ENCODE measurements at places on chromosomes 6 and 20. TPM values are rescaled to one million over a fixed set of nuclear protein-coding genes. Genes with fewer than 3 reads are reported as not detected.

DNA sequence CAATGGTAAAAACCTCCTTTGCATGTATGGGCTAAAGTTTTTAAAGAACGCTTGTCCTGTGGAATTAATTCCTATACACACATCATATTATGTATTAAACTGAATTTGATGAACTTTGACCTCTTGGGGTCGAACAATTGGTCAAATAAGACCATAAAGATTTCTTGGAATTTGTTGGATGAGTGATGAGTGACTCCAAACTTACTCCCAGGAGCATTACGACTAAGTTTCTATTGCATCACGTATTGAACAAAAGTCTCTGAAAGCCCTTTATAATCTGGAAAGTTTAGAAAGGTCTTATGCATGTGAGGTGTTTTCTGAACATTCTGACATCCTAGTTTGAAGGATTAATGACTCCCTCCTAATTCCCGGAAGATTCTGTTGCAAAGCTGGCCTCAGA lies 126.9 kb upstream of the BMP5 start:
- no peaks in the 10 kb centered on the region for H3K4me1 ChIP-seq
- no peak overlapping the region for H3K4me3 ChIP-seq

GRCh38 chr20:41456351-41456750 lies 89.7 kb upstream of the EMILIN3 start:
- peaks cover 53% of the 10 kb centered on the region for H3K36me3 ChIP-seq
- DNase-seq: no peak
- H3K27ac ChIP-seq: no peak overlapping the region
- H3K4me3 ChIP-seq: no peak overlapping the region

DNA sequence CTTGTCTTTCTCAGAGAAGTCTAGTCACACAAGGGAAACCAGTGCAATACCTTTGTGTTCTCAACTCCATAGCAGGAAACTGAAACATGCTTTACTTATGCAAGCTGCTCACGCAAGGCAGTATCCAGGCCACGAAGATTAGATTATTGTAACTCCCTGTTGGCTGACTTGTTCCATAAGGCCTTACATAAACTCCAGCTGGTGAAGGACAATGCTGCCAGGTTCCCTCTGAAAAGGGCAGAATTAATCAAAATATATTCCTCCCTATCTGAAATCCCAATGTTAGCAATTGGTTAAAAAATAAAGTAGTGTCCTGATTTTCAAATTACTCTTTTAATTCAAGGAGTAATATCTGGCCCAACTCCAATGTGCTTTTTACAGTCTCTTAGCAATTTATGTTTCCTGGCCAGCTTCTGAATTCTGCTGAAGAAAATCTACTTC lies 966.6 kb downstream of the HACE1 start:
- no peaks in the 10 kb centered on the region for H3K4me1 ChIP-seq
- no peaks in the 10 kb centered on the region for H3K27me3 ChIP-seq
- H3K36me3 ChIP-seq: no peaks in the 10 kb centered on the region
- no peak for DNase-seq
- no peak overlapping the region for H3K4me3 ChIP-seq
- H3K27ac ChIP-seq: no peak overlapping the region

- no peaks in the 10 kb centered on the region for H3K36me3 ChIP-seq
- H3K27ac ChIP-seq: peak overlapping the region; percentile 96
- no peaks in the 10 kb centered on the region for H3K27me3 ChIP-seq
- H3K4me3 ChIP-seq: no peak overlapping the region
These were observed 157.4 kb upstream of the TNFAIP3 start for GRCh38 chr6:137709424-137710236.

- H3K4me1 ChIP-seq: no peaks in the 10 kb centered on the region
- H3K27ac ChIP-seq: no peak overlapping the region
- no peaks in the 10 kb centered on the region for H3K36me3 ChIP-seq
These were observed 61.1 kb upstream of the SNAP25 start for GRCh38 chr20:10157549-10157948.

DNA sequence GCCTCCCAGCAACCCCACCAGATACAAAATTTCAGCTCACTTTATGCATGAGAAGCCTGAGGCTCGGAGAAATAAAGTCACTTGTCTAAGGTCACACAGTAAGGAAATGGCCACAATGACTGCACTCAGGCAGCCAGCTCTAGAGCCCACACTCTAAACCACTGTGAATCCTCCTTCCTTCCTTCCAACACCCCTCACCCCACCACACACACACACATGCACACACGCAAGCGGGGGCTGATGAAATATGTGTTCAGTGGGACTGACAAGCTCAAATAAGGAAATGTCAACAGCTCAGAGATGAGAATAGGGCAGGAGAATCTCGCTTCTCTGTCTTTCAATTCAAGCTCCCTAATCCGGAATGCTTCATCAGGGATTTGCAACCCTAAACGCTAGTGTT lies 6.0 kb upstream of the BPIFA1 start:
- H3K36me3 ChIP-seq: peaks cover 8% of the 10 kb centered on the region
- DNase-seq: no peak
- H3K4me3 ChIP-seq: no peak overlapping the region
- H3K4me1 ChIP-seq: no peaks in the 10 kb centered on the region
- no peak overlapping the region for H3K27ac ChIP-seq

GRCh38 chr6:90062667-90063066 lies 168.4 kb downstream of the GJA10 start:
- no peak overlapping the region for H3K27ac ChIP-seq
- H3K36me3 ChIP-seq: peaks cover 29% of the 10 kb centered on the region
- H3K4me1 ChIP-seq: peaks cover 34% of the 10 kb centered on the region
- DNase-seq: no peak
- H3K27me3 ChIP-seq: no peaks in the 10 kb centered on the region
- H3K4me3 ChIP-seq: no peak overlapping the region

DNA sequence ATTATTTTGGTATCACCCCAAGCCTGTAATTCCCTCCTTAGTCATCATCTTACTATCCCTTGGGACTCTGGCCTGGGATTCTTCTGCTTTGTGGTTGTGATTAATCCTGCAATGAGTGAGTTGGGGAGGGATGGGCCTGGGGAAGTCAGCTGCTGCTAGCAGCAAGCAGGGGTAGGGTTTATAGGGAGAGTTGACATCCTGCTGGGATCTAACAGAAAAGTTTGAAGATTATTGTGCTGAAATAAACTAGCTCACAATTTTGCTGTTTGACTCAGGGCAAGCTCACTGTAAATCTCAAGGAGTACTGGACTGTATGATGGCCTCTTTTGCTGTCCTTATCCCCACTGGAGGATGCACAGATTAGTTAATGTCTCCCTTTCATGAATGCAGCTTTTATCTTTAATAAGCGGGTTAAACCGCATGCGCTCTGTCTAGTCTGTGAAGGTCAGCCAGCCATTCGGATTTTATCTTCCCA lies 83.4 kb downstream of the JARID2 start:
- H3K4me3 ChIP-seq: peak overlapping the region; percentile 73
- no peaks in the 10 kb centered on the region for H3K27me3 ChIP-seq
- peak overlapping the region; percentile 81 for H3K27ac ChIP-seq
- no peaks in the 10 kb centered on the region for H3K36me3 ChIP-seq
- no peak for DNase-seq

- no peaks in the 10 kb centered on the region for H3K27me3 ChIP-seq
- H3K4me3 ChIP-seq: no peak overlapping the region
- no peaks in the 10 kb centered on the region for H3K36me3 ChIP-seq
- no peak overlapping the region for H3K27ac ChIP-seq
- DNase-seq: no peak
- no peaks in the 10 kb centered on the region for H3K4me1 ChIP-seq
These were observed 852.3 kb downstream of the QKI start for GRCh38 chr6:164266851-164267250.

- H3K27ac ChIP-seq: no peak overlapping the region
- no peaks in the 10 kb centered on the region for H3K36me3 ChIP-seq
- no peaks in the 10 kb centered on the region for H3K27me3 ChIP-seq
These were observed 23.9 kb upstream of the MICB start for GRCh38 chr6:31473780-31474761.

- H3K4me1 ChIP-seq: peaks cover 8% of the 10 kb centered on the region
- no peaks in the 10 kb centered on the region for H3K36me3 ChIP-seq
- no peak overlapping the region for H3K4me3 ChIP-seq
These were observed 10.1 kb upstream of the METTL24 start for GRCh38 chr6:110368284-110368683.

- H3K36me3 ChIP-seq: no peaks in the 10 kb centered on the region
- H3K27me3 ChIP-seq: peaks cover 10% of the 10 kb centered on the region
- no peak overlapping the region for H3K4me3 ChIP-seq
- H3K4me1 ChIP-seq: peaks cover 4% of the 10 kb centered on the region
- DNase-seq: no peak
- no peak overlapping the region for H3K27ac ChIP-seq
These were observed 6.3 kb upstream of the PLTP start for GRCh38 chr20:45918182-45918737.

DNA sequence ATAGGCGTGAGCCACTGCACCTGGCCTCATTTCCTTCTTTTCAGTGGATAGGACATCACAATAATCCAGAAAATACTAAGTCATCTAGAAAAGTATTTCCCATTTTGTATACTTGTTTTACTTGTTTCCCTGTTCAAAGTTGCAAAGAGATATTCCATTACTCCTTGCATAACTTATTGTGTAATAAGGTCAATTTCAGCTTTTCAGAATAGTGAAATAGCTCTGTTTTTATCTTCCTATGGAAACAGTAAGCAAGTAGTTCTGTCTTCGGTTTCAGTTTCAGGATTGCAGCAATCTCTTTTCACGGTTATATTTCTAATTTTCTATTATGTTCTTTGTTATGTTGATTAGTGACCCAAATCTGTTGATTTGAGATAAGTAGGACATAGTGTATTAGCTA lies 6.0 kb downstream of the STX11 start:
- no peaks in the 10 kb centered on the region for H3K36me3 ChIP-seq
- no peak for DNase-seq
- peaks cover 7% of the 10 kb centered on the region for H3K4me1 ChIP-seq
- no peak overlapping the region for H3K27ac ChIP-seq
- no peaks in the 10 kb centered on the region for H3K27me3 ChIP-seq
- no peak overlapping the region for H3K4me3 ChIP-seq

GRCh38 chr6:71197780-71198179 lies 90.8 kb upstream of the OGFRL1 start:
- H3K36me3 ChIP-seq: peaks cover 4% of the 10 kb centered on the region
- peaks cover 6% of the 10 kb centered on the region for H3K4me1 ChIP-seq
- H3K27me3 ChIP-seq: no peaks in the 10 kb centered on the region
- H3K4me3 ChIP-seq: no peak overlapping the region
- H3K27ac ChIP-seq: no peak overlapping the region
- DNase-seq: no peak

DNA sequence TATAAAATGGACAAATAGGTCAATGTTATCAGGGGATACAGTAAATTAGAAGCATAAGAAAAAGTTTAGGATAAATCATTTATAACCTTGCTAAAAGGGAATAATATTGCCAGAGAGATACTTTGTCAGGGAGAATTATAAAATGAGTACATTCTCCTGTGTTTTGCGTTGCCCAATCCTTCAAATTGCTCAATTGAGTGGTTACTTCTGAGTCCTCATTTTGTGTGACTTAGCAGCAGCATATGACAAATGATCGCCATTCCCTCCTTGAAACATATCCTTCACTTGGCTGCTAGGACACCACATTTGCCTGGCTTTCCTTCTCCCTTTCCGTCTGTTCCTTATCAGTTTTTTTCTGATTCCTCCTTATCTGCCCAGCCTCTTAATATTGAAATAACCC lies 106.7 kb upstream of the FLRT3 start:
- H3K4me3 ChIP-seq: no peak overlapping the region
- H3K27me3 ChIP-seq: no peaks in the 10 kb centered on the region
- H3K27ac ChIP-seq: no peak overlapping the region
- no peak for DNase-seq
- H3K36me3 ChIP-seq: no peaks in the 10 kb centered on the region
- H3K4me1 ChIP-seq: no peaks in the 10 kb centered on the region

DNA sequence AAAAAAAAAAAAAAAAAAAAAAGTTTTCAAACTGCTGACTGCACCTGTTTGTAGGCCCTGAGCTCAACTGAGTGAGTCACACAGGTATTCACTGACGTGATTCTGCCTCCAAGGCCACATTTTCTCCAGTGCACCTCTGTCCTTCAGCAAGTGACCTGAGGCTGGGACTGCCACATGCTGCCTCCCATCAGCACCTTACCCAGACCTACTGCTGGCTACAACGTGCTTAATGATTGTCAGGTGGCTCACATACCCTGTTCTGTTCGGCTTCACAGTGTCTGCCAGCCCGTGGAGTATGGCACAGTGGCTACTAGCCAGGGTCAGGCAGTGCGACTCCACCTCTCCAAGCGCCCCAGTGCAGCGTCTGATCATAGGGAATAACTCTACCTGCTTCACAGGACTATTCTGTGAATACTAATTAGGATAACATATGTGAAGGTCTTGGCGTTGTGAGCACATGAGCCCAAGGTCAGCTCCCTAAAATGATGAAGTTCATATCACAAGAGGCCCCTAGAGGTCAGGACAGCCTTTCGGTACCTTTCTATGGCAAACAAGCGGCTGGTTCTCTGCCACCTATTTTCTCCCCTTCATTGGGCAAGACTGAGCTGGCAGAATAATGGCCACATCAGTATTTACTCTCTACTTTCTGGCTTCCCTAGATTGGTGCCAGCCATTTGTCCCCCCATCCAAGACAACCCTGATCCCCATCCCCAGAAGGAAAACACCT lies 28.1 kb downstream of the RIPOR3 start:
- no peak for DNase-seq
- H3K27me3 ChIP-seq: peaks cover 14% of the 10 kb centered on the region
- no peak overlapping the region for H3K27ac ChIP-seq
- H3K4me1 ChIP-seq: no peaks in the 10 kb centered on the region
- H3K4me3 ChIP-seq: no peak overlapping the region
- H3K36me3 ChIP-seq: no peaks in the 10 kb centered on the region

- no peaks in the 10 kb centered on the region for H3K4me1 ChIP-seq
- no peak for DNase-seq
- H3K27me3 ChIP-seq: no peaks in the 10 kb centered on the region
- H3K4me3 ChIP-seq: no peak overlapping the region
These were observed 484.0 kb upstream of the CITED2 start for GRCh38 chr6:139858429-139858828.

DNA sequence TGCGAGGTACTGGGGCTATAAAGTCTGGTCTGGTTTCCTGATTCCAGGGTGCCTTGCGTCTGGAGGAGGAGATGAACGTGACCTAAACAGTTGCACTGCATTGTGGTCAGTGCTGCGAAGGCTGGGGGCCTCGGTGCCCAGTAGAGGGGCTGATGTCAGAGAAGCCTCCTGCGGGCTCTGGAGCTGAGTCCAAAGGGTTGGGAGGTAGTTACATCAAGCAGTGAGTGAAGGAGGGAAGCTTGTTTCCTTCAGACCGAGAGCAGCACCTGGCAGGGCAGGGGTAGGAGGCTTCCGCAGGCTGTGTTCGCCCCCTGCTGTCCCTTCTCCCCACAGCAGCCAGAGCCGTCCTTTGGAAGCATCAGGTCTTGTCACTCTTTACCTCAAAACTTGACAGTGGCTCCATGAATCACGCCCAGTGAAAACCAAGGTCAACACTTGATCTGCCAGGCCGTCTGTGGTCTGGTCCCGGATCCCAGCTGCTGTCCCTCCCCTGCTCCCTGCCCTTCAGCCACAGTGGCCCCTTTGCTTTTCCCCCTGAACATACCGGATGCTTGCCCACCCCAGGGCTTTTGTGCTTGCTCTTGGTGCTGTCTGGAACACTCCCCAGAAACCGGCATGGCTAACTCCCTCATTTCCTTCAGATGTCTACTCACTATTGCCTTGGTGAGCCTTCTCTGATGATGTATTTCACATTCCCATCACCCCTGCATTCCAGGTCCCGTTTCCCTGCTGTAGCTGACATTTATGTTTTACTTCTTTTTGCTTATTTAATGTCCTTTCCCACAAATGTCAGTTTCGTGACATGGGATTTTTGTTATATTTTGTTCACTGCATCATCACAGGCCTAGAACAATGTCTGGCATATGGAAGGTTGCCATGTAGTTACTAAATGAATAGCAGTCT lies 7.0 kb downstream of the DYNLRB1 start:
- no peak overlapping the region for H3K27ac ChIP-seq
- peak overlapping the region; percentile 59 for H3K4me3 ChIP-seq
- H3K36me3 ChIP-seq: peaks cover 6% of the 10 kb centered on the region
- DNase-seq: peak; percentile 27
- H3K27me3 ChIP-seq: no peaks in the 10 kb centered on the region
- peaks cover 53% of the 10 kb centered on the region for H3K4me1 ChIP-seq

Gene FOXC1
- polyA plus RNA-seq: not detected

Gene HLA-DRB5
- polyA plus RNA-seq: 2,377 TPM

Gene CNBD2
- 21.3 TPM for polyA plus RNA-seq

Gene PRSS35
- polyA plus RNA-seq: not detected

All from naive B cell (primary cell).